Astrocyte of the cerebellum (primary cell): ENCODE measurements at places on chromosomes 5 and 9.
A peak's percentile ranks its signal among the peaks of the same experiment; 100 is the strongest.

GRCh38 chr5:158724521-158725188, 375.1 kb downstream of the EBF1 start:
- no peak for DNase-seq

- DNase-seq, result no peak
Observed at GRCh38 chr5:124713595-124713994, 32.8 kb downstream of the ZNF608 start.

GRCh38 chr5:137223324-137224295, 275.5 kb downstream of the SPOCK1 start:
- no peak for DNase-seq

- no peak for DNase-seq
Observed at GRCh38 chr5:65061974-65062353, 293.2 kb downstream of the CWC27 start.

GRCh38 chr9:114282507-114282906, 40.4 kb upstream of the ORM1 start:
- no peak for DNase-seq

- DNase-seq, result peak; percentile 64
Observed at GRCh38 chr5:39775086-39775796, 350.5 kb upstream of the DAB2 start.

GRCh38 chr5:5202321-5202720, 62.2 kb downstream of the ADAMTS16 start:
- DNase-seq, result no peak

DNA sequence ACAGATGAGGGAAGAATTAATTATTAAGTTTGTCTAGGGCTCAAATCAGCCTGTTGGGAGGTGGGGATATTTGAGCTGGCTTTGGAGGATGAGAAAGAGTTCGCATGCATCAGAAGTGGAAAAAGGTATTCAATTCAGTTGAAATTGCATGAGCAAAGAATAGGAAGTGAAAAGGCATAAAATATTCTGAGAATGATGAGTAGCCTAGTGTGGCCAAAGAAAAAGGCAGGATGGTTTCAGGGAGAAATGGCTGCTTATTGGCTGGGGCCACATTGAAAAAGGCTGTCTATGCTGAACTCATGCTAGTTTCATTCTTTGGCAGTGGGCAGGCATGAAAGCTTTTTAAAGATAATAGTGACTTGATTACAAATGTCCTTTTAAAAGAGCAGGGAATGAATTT, 235.4 kb upstream of the RIOK2 start:
- no peak for DNase-seq

DNA sequence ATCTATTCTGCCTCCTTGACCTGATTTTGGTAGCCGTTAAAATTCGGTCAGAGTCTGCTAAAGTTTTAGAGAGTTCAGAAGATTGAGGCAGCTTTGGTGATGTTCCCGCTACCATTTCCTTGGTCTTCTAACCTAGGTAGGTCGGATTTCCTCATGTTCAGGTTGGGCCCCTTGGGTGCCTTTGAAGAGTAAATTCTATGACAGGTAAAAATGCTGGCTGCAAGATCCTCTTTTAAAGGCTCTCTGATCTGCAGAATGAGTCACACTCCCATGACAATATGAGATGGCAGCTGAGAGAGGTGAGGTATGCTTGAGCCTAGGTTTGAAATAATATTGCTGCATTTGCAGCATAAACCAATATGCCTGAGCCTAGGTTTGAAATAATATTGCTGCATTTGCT, 198.9 kb downstream of the TSSK1B start:
- DNase-seq, result no peak

- no peak for DNase-seq
Observed at GRCh38 chr5:43156388-43156787, 35.6 kb upstream of the NIM1K start.

DNA sequence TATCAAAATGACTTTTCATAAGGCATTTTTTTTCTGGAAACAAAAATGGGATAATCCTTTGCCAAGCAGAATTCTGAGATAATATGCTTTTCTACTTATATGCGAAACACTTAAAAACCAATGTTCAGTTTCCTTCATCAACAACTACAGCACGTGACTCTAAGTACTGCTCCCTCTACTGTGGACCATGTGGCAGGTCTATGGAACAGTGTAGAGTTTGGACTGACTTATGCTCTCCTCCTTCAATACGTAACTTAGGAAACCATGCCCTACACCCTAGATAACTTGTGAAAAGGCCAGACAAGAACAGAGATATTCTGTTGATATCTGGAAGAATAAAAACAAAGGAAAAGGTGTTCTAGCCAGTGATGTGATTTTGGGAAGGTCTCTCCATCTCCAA, 111.3 kb upstream of the GNA14 start:
- DNase-seq, result no peak

DNA sequence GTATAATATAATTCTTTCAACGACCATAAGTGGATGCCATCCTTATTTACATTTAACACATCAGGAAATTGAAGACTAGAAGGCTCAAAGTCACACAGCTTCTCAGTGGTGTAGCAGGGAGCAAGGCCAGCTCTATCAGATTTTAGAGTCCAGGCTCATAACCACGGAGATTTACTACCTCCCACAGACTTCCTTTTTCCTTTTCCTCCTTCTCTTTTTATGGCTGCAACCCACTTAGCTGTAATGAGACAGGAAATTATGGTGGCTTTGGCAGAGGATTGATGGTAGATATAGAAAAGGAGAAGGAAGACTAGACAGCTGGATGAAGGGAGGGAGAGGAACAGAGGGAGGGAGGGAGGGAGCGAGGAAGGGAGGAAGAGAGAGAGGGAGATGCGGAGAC, 47.4 kb downstream of the SPEF2 start:
- DNase-seq, result no peak

DNA sequence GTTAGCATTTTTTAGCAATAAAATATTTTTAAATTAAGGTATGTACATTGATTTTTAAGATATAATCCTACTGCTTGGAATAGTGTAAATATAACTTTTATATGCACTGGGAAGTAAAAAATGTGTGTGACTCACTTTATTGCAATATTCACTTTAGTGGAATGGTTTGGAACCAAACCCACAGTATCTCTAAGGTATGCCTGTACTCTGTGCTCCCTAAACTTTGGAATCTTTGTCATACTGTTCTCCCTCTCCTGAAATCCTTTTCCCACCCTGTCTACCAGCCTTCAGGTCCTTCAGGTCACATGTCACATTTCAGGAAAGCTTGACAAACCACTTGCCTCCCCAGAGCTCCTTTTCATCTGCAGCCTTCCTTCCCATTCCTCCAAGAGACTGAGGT, 308.7 kb downstream of the SPOCK1 start:
- DNase-seq, result no peak

DNA sequence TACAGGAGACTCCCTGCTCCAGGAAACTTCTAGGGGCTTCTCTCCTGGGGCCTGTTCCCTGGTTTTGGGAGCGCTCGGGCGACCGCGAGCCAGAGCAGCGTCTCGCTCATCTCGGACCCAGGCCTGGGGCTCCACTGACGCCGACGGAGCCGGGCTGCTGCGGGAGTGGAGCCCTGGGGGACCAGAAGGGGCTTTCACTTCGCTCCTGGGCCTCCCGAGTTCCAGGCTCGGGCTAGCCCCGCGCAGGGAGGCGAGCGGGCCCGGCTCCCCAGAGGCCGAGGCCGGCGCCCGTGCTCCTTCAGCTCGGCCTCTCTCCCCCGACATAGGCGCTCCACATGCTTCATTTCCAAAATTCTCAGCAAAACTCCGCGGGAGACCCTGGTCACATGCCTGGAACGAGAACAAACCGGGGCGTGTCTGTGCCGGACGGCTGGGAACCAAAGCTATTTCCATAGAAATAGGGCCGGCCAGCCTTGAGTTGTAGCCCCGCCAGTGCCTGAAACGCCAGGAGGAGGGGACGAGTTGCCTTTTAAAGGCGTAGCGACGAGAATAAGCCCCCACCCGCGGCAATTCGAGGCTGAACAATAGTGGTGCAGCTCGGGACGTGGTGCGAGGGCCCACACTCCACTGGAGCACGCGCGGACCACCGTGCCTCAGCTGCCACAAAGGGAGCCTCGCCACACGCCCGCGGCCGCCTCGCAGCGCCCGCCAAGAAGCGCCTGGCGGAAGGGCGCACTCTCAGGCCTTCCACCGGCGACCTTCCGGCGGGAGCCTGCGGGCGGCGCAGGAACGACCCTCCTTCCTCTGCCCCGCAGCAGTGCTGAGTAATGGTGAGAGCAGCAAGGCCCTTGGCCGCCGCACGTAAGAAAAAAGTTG, 1.1 kb upstream of the G3BP1 start:
- DNase-seq, result peak; percentile 63
